ENCODE measurements at places on chromosomes 2 and 18.

GRCh38 chr2:148493822-148494563 is 150.6 kb upstream of the EPC2 start:
- DNase-seq: no peak

DNA sequence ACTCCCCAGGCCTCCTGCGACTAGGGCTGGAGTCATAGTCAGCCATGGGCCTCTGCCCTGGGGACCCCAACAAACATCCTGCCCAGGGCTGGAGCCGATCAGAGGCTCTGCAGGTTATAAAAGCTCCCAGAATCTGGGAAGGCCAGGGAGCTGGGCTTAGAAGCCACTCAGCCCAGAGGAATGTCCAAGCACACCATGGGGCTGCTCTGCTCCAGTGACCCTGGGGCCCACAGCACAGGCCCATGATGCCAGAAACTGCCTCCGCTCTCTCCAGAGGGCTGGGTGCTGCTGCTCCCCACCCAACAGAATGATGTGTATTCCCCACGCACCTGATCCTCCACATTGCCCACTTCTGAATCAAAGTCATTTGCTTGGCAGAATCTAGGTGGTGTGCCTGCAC is 88.5 kb downstream of the ARMC9 start:
- DNase-seq: no peak

DNA sequence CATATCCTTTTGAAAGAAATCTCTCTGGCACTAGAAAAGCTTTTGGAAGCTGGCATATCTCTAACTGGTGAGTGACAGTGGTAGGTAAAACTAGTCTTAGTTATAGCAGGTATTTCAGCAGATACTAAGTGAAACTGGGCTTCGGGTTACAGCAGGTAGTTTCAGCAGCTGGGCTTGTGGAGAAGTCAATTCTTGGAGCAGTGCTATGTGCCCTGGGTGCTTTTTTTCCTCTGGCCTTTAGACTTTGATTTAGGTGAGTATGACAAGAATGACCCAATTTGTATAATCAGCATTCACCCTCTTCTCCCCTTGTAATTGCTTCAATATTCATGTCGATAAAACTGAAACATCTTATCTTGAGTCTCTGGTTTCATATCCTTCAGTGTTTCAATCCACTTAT is 123.1 kb downstream of the KYNU start:
- DNase-seq: no peak

DNA sequence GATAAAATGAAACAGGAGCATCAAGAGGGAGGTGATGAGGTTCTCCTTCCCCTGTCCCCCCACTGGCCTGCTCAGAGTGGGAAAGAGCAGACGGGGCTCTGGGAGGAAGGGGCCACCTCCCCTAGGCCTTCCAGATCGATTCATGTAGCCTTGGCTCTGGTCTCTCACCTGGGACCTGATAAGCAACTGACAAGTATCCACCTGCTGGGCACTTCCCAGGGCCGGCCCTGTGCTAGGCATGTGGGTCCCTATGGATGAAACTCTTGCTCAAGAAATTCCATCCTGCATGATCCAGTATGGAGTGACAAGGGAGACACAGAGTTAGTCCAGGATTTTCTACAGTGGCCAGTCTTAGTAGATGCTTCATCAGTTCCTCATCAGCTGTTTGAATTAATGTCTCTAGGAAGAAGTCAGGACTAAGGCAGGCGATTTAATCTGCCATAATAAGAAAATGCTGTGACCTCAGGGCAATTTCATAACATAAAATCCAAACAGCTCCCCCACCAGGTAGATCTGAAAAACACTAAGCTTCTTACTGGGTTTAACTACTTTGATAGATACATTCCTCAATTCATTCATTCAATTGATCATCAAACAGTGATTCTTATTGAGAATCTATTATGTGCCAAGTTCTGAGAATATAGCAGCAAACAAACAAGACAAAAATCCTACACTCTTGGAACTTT is 44.7 kb upstream of the ZFP36L2 start:
- no peak for DNase-seq

- DNase-seq: peak; percentile 68
These were observed 257.5 kb downstream of the SETBP1 start for GRCh38 chr18:44937960-44938719.

DNA sequence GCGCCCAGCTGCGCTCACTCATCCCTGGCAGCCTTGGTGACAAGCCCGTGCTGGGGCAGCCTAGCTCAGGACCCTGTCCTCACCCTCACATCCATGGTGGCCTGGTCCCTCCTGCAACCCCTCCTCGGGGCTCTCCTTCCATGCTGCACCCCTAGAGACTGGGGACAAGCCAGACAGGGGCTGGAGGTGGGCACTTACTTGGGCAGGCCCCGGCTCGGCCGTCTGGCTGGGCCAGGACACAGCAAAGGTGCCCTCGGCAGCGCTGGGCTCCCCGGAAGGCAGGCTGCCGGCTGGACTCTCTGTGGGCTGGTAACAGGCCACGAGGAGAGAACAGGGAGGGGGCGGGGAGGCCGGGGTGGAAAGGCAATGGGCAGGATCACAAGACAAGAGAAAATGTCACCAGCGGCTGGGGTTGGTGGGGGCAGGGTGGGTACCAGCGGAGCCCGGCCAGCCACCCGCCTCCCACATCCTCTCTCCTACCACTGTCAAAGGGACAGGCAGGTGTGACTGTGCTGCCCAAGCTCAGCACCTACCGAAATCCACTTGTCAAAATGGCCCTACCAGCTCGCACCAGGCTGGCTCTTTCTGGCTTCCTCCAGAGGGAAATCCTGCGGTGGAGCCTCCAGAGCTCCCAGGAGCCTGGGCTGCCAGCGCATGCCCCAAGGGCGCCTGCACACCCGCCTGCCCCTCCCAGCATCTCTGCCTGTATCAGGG is 54.7 kb downstream of the BIN1 start:
- DNase-seq: peak; percentile 29

GRCh38 chr18:55323051-55323994 is 264.7 kb downstream of the TCF4 start:
- DNase-seq: no peak

- DNase-seq: no peak
These were observed 21.9 kb downstream of the CCBE1 start for GRCh38 chr18:59675346-59675745.

- DNase-seq: no peak
These were observed 303.9 kb downstream of the ZNF407 start for GRCh38 chr18:74901362-74902146.

- peak; percentile 25 for DNase-seq
These were observed 501.1 kb upstream of the TNP1 start for GRCh38 chr2:217360781-217361482.

GRCh38 chr2:107932488-107932887 is 53.8 kb upstream of the SLC5A7 start:
- no peak for DNase-seq

- no peak for DNase-seq
These were observed 36.5 kb downstream of the GPD2 start for GRCh38 chr2:156472686-156473085.

DNA sequence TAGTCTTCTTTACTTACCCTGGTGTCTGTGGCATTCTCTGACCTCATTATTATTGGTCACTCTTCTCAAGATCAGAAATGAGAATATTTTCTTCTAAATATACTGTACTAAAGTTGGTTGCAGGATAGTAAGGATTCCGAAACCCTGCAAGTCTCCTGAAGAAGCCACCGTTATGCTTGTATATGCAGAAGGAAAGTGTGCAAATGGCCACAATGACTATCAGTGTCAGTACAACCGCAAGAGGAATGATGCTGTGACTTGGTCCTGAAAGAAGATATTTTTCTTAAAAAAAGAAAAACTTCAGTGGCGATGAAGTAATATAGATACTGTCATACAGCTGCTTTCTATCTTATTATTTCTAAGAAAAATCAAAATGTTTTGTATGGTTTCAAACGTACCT is 120.7 kb downstream of the PLA2R1 start:
- DNase-seq: no peak

DNA sequence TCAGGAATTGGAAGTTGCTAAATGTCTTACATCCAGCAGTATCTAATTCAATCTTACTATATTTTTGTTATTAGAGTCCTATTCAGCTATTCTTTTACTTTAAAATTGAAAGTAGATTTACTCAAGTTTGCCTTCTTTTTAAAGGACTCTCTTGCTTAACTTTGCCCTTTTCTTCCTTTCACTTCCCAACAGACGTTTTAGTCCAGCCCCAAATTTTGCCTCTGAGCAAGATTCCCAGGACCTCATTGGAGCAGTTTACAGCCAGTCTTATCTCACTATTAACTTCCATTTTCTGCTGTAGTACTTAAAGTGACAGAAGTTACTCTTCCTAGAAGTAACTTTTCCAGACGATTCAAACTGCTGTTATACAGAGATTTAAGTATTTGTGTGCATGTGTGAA is 1.7 kb upstream of the PRKD3 start:
- no peak for DNase-seq

GRCh38 chr2:203694191-203694590 is 12.2 kb upstream of the CD28 start:
- DNase-seq: no peak

DNA sequence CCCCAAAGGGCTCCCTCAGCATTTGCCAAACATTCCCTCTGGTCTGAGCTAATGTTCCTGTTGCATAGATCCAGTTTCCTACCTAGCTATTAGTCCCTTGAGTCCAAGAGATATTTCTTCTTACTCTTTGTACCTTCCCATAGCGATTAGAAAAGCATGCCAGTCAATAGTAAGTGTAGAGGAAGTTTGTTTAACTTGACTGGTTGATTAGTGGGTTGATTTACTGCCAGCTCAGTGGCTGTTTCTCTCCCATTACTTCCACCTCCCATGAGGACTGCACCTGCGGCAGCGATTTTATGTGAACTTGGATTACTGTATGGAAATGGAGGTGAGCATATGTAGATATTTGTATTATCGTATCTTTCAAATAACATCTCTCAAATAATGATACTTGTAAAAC is 1748.4 kb upstream of the CELF4 start:
- no peak for DNase-seq

DNA sequence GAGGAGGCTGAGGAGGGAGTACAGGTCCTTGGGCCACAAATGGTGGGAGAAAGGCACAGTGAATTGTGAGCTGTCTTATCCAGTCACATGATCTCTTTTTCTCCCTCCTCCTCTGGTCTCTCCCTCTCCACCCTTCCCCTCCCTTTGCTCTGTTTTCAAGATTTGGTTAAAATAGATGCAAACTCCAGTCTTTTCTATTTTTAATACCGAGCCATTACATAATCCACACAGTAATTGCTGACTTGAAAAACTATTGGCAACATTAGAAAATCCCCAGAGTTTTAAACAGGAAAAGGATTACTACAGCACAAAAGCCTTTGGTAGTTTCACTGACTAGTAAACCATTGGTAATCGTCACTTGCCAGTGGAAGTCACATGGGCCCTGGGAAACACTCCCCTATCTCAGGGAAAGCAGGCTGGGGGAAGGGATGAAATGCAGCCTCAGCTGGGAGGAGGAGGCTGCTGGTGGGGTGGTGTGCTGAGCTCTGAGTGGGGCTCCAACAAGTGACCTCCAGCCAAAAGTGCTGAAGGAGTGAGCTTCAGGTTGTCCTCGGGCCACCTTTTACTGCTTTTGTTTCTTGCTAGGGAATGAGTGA is 57.4 kb upstream of the PCBP1 start:
- peak; percentile 51 for DNase-seq

DNA sequence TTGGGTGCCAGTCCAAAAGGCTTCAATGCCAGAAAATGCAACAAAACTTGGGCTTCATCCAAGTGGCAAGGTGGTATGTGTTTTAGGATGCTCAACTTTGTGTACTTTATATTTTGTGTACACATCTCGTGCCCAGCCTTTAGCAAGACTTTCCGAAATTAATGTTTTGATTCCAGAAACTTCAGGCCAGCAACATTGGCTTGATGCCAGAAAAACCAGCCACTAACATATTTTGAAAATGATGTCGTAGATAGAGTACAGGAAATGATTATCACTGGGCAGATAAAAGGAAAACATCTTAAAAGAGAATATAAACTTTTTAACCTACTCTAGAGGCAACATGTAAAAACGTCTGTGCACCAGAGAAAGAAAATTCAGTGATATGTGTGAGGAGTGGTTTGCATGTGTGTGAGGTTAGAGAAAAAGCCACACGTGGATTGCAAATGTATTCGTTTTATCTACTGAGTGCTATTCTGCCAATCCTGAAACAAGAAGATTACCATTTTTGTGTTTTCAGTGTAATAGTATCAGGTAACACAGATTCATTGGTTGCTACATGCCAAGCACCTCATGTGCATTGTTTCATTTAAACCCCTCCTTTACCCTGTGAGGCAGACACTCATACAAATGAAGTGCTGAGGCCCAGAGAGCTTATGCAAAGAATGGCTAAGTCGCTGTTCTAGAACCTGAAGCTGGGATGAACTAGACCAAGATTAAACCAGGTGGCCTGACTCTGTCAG is 264.8 kb downstream of the C1D start:
- no peak for DNase-seq

- DNase-seq: no peak
These were observed 16.7 kb upstream of the PDIA6 start for GRCh38 chr2:10829299-10829698.

DNA sequence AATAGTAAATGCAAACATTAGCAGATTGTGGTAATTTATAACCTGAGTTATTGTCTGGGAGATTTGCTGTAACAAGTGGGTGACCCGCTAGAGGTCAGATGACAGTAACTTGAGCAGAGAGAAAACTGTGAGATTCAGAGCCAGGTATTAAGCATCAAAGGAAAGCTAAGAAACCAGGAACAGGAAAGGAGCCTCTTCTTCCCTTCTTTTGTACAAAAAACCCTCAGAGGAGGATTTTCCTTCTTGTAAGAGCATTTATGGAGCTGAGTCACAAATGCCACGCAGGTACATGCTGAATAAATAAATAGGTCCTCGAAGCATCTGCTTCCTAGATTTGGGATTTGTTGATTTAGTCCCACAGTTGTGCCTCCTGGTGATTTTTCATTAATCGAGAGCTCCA is 146.5 kb downstream of the SH3BP4 start:
- no peak for DNase-seq

DNA sequence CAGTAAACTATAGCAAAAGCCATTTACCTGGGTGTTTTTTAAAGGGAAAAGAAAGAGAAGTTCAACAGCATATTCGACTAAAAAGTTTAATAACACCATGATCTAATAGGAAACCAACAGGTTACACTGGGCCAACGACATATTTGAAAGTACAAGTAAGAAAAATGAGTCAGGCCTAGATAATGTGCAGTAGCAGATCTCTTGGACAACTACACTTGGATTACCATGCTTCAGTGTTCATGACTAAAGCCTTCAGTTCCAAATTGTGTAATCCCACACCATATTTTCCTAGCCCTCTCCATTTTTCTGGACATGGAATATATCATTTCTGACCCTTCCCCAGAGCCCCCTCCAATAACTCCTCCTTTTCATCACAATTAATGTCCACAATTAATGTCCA is 39.1 kb upstream of the FIGN start:
- no peak for DNase-seq

- no peak for DNase-seq
These were observed 45.1 kb downstream of the RPL31 start for GRCh38 chr2:101047075-101047766.

GRCh38 chr2:143632751-143633374 is 503.6 kb downstream of the ARHGAP15 start:
- DNase-seq: no peak
